ENCODE measurements at places on chromosomes 5 and 9. TPM values are rescaled to one million over a fixed set of nuclear protein-coding genes. Genes with fewer than 3 reads are reported as not detected.

The CNTNAP3 gene
- polyA plus RNA-seq, result not detected

The HK3 gene
- not detected for polyA plus RNA-seq

The GPR150 gene
- 0.25 TPM for polyA plus RNA-seq

The TBC1D9B gene
- polyA plus RNA-seq, result 82.0 TPM

The CDKN2B gene
- polyA plus RNA-seq, result 8.9 TPM

The TICAM2 gene
- polyA plus RNA-seq, result 11.3 TPM
